ENCODE measurements at places on chromosomes 7 and 10. TPM values are rescaled to one million over a fixed set of nuclear protein-coding genes. Genes with fewer than 3 reads are reported as not detected.
A peak's percentile ranks its signal among the peaks of the same experiment; 100 is the strongest.

The GET4 gene
- 44.9 TPM for total RNA-seq

The PTPN20 gene
- total RNA-seq, result 0.61 TPM

The CCDC172 gene
- total RNA-seq, result not detected

DNA sequence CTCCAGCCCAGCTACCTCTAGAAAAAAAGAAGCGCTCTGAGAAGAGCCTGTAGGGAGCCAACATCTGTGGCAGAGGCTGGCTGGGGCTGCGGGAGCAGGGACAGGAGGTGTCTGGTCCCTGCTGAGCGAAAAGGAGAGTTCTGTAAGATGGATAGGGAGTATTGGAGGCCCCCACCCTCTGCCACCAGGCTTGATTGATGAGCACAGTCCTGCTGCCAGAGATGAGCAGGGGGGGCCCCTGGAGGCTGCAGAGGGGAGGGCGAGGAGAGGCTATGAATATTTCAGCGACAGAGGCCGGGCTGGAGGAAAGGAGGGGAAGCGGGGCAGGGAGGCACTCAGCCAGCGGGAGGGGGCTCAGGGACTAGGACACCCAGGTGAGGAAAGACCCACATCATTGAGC, 44.5 kb upstream of the HSPB1 start:
- H3K36me3 ChIP-seq, result no peaks in the 10 kb centered on the region
- peak; percentile 1 for DNase-seq
- no peaks in the 10 kb centered on the region for H3K4me1 ChIP-seq
- no peak overlapping the region for H3K27ac ChIP-seq
- peaks cover 4% of the 10 kb centered on the region for H3K27me3 ChIP-seq

The CALD1 gene
- 3.1 TPM for total RNA-seq

DNA sequence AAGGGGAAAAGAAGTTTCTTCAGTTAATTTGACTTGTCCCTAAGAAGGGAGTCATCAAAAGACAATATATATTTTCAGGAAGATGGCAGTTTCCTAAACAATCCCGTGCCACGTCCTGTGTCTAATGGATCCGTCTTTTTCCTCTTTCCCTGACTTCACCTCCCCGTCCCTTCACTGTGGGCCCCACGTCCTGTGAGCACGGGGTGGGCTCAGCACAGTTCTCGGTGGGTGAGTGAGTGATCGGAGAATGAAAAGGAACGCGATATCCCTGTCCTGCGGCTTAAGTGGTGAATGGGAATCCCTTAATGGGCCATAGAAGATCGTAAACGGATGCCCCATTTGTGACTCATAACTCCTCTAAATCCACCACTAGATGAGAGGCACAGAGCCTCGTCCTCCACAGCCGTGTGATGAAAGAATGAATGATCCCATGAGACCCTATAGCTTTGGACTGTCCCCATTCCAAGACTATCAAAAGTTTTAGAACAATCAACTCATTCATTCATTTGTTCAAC, 63.5 kb upstream of the PITRM1 start:
- no peak overlapping the region for H3K27ac ChIP-seq
- no peaks in the 10 kb centered on the region for H3K36me3 ChIP-seq
- no peaks in the 10 kb centered on the region for H3K27me3 ChIP-seq
- H3K4me1 ChIP-seq, result no peaks in the 10 kb centered on the region
- no peak overlapping the region for H3K4me3 ChIP-seq
- DNase-seq, result no peak

The CALHM1 gene
- total RNA-seq, result not detected

DNA sequence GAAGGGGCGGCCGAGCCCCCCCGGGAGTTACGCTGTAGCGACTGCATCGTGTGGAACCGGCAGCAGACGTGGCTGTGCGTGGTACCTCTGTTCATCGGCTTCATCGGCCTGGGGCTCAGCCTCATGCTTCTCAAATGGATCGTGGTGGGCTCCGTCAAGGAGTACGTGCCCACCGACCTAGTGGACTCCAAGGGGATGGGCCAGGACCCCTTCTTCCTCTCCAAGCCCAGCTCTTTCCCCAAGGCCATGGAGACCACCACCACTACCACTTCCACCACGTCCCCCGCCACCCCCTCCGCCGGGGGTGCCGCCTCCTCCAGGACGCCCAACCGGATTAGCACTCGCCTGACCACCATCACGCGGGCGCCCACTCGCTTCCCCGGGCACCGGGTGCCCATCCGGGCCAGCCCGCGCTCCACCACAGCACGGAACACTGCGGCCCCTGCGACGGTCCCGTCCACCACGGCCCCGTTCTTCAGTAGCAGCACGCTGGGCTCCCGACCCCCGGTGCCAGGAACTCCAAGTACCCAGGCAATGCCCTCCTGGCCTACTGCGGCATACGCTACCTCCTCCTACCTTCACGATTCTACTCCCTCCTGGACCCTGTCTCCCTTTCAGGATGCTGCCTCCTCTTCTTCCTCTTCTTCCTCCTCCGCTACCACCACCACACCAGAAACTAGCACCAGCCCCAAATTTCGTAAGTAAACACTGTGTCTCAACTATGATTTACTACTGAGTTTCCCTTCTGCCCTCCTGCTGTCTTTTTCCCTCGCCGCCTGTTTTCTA, 666 bp downstream of the NRG3 start:
- no peaks in the 10 kb centered on the region for H3K27me3 ChIP-seq
- H3K36me3 ChIP-seq, result no peaks in the 10 kb centered on the region
- H3K4me1 ChIP-seq, result no peaks in the 10 kb centered on the region
- H3K4me3 ChIP-seq, result no peak overlapping the region
- no peak overlapping the region for H3K27ac ChIP-seq

DNA sequence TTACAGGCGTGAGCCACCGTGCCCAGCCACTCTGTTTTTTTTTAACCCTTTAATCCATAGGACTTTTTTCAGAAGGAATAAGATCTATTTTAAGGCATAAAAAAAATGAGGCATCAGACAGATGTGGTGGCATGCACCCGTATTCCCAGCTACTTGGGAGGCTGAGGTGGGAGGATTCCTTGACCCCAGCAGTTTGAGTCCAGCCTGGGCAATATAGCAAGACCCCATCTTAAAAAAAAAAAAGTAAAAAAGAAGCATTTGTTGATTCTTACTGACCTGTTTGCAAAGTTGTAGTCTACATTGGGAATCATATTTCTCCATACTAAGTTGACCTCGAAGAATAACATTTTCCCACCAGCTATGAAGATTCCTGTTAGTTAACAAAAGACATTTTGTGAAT, 38.6 kb downstream of the VCL start:
- H3K4me1 ChIP-seq, result peaks cover 7% of the 10 kb centered on the region
- no peak overlapping the region for H3K4me3 ChIP-seq
- H3K36me3 ChIP-seq, result no peaks in the 10 kb centered on the region
- H3K27me3 ChIP-seq, result no peaks in the 10 kb centered on the region
- H3K27ac ChIP-seq, result no peak overlapping the region
